GM04503 (cell line): ENCODE measurements at places on chromosomes 5 and 9.

GRCh38 chr9:125536776-125537175, 170.2 kb downstream of the MAPKAP1 start:
- DNase-seq, result no peak

- no peak for DNase-seq
Measured at GRCh38 chr9:129458663-129459546, 162.0 kb downstream of the C9orf50 start.

GRCh38 chr5:78318337-78318736, 23.8 kb upstream of the AP3B1 start:
- no peak for DNase-seq

- no peak for DNase-seq
Measured at GRCh38 chr5:59351076-59351794, 542.3 kb downstream of the PDE4D start.

DNA sequence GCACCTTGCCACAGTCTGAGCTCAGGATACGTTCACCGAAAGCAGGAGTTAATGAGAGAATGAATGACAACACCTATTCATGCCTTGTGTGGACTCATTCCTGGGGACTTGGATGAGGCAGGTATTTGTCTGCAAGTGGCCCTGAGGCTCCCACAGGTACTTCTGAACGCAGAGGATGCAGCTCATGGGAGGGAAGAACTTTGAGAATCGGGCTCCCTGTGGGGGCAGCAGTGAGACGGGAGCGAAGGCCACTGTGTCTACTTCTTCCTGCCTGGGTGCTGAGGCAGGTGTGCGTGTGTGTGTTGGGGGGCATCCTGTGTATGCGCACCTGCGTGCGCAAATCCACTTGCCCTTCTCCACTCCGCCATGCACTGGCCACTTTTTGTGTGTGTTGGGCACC, 42.2 kb downstream of the PTPN3 start:
- DNase-seq, result no peak

- DNase-seq, result no peak
Measured at GRCh38 chr5:132222649-132223038, 5.0 kb downstream of the P4HA2 start.

GRCh38 chr9:120913647-120914264, 12.8 kb downstream of the TRAF1 start:
- no peak for DNase-seq

GRCh38 chr5:37495668-37496347, 116.7 kb downstream of the WDR70 start:
- DNase-seq, result peak; percentile 55

GRCh38 chr5:66960369-66961137, 236.0 kb downstream of the CD180 start:
- DNase-seq, result no peak

DNA sequence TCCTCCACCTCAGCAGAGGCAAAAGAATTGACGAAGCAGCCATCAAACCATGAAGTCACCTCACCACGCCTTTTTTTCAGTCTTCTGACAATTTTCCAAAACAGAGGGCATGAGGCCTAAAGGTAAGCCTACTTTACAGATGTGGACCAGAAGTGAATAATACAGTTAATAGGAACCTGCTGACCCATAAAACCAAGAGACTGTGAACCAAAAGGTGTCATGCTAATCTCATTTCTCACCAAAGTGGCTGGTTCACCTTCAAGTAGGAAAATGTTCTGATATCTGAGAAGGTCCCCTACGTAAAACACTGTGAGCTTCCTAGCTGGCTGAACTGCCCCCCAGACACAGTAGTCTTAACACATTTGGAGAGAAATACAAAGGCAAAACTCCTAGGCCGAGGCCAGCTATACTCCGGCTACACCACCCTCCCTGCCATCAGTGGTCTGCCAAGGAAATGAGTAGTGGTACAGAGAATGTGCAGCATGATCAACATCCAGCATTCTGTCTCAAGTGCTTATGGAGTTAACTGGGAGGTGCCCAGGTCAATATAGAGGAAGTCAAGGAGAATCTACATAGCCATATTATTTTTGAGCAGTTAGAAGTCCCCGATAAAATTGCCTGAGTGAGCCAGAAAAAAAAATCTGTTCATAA, 19.3 kb upstream of the F2RL2 start:
- DNase-seq, result no peak

GRCh38 chr9:79056041-79056440, 515.7 kb upstream of the TLE4 start:
- no peak for DNase-seq

GRCh38 chr5:75756211-75756610, 39.0 kb upstream of the POC5 start:
- DNase-seq, result no peak

DNA sequence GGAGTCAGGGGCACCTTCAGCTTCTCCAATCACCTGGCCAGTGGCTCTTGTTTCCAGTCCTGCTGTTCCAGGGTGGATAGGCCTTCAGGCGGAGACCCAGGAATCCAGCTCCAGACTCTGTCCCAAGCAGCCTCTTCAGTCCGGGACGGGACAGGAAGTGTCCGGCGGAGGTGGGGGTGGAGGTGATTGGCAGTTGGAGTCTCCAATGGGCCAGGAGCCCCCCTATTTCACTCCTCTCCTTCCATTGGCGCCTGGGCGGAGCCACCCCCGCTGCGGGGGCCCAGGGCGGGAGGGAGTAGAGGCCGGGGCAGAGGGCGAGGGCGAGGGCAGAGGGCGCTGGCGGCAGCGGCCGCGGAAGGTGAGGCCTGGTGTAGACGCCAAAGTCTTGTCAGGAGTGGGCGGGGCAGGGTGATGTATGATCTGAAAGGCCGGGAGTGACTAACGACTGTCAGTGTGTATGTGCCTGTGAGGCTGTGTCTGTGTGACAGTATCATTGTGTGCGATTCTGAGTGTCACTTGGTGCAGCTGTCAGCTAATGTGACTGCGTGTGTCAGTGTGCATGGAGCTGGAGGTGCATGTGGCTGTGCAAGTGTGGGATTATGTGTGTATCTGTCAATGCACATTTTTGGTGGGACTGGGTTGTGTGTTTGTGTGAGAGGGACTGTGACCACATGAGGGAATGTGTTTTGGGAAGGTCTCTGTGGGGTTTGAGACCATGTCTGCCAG, at the start of gene IL11RA:
Gene IL11RA (plus strand): TSS at position 310 of the 726 bp plus-strand sequence. CDS start 3,033 bp downstream, outside the sequence.
- DNase-seq, result peak; percentile 72

DNA sequence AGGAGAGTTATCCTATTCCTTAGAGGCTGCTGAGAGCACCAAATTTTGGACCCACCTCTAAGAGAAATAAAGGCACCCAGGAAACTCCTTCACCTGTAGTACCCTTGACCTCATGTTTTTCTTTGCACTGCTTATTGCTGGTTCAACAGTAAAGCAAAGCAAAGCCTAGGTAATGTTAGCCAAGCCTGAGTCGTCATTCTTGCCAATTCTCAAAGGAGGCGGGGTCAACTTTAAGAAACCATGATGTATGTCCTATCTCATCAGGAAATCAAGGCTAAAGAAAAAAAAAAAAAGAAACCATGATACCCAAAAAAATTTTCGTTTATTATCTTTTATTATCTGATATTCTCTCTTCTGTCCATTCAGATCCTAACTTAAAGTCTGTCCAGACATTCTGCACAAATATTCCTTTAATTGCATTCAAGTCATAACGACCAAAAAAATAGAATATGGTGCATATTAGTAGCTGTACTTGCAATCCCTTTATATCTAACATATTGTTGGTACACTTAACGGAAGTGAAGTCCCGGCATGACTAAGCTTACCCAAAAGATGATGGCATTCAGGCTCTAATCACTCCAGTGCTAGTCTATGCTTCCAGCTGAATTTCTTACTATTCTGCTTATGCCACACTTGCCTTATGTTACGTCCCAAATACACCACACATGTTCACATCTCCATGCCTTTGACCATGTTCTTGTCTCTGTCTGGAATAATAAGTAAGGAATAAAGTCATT, 1.8 kb downstream of the AUH start:
- DNase-seq, result no peak

DNA sequence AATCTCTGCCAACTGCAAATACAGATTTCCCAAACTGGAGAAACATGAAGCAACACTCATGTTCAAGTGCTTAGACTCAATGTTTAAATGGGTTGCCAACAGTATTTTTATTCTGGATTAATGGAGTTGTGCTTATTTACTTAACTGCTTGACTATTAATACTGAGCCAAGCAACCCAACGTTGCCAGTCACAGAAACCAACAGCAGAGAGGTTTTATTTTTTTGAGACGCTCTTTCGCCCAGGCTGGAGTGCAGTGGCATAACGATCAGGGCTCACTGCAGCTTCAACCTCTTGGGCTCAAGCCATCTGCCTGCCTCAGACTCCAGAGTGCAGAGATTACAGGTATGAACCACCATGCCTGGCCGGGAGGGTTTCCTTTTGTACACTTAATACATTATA, 8.5 kb upstream of the TMEM268 start:
- DNase-seq, result no peak

- peak; percentile 3 for DNase-seq
Measured at GRCh38 chr5:20678814-20679298, 690.9 kb upstream of the CDH18 start.

DNA sequence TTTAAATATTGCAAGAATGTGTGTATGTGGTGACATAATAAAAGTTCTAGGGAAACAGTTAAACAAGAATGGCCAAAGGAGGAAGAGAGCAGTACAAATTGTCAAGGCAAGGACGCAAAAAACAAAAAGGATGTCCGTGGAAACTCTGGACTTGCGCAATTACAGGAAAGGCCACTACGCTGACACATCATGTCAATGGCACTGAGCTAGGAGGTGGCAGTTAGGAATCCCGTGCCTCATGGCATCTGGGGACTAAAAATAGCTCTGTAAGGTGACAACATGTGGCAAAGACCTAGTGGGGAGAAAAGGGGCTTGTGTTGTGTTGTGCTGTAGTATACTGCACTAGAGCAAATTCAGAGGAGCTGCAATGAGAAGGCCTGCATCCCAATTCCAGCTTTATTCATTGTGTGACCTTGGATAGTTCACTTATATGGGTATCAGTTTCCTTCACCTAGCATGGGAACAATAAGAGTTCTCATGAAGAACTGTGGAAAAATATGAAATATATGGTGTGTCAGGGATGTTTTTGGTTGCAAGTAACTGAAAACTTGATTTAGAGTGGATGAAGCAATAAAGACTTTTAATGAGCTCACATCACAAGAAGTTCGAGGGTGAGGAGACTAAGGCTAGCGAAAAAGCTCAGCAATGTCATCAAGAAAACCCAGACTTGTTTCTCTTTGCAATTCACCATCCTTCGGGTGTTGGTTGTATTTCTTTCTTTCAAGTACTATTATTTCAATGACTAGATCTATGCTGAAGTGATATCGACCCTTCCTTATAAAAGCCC, 124.1 kb upstream of the STC2 start:
- DNase-seq, result peak; percentile 85

DNA sequence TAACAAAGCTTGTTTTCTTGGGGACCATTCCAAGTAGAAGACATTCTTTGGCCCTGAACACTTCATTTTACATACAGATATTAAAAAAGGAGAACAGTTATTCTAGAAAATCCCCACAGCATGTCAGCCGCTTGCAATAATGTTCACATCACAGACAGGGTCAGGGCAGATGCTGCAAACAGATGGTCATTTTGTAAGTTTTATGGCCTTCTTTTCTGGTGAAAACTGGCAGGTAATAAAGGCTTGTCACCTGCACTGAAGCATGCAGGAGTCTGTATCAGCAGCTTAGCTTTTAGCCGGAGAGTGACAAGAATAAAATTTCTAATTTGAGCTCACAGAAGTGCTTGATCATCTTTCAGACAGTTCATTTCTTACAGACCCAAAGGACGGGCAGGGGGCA, 220.9 kb upstream of the DAP start:
- DNase-seq, result no peak

- no peak for DNase-seq
Measured at GRCh38 chr5:160020964-160021363, 12.0 kb downstream of the TTC1 start.

DNA sequence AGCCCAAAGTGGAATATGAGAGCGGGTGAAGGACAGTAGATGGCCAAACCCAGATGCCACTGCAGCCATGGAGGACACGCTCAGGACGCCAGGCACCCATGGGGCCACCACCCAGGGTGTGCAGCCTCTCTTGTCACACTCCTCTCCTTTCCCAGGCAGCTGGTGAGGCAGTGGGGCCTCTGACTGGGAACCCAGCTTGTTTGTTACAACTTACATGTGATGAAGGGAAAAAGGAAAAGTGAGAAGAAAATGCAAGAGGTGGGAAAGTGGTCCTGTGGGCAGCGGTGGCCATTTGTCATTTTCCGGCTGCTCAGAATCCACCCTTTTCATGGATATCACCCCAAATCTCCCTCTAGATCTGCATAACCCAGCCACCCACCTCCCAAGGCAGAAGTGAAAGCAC, 62.7 kb upstream of the UNC5A start:
- DNase-seq, result no peak

DNA sequence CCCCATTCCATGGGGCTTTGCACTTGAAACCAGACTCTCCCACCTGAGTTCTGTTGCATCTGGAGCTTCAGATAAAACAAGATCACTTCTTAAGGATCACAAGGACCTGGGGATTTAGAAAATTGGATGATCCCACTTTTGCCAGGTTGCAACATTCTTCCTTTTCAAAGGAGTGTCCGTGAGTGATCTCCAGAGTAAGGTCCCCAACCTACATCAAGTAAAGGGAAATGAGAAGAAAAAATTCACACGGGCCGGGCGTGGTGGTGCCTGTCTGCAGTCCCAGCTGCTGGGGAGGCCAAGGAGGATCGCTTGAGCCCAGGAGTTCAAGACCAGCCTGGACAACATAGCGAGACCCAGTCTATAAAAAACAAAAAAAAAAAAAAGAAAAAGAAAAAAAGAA, 41.2 kb upstream of the COL5A1 start:
- no peak for DNase-seq

DNA sequence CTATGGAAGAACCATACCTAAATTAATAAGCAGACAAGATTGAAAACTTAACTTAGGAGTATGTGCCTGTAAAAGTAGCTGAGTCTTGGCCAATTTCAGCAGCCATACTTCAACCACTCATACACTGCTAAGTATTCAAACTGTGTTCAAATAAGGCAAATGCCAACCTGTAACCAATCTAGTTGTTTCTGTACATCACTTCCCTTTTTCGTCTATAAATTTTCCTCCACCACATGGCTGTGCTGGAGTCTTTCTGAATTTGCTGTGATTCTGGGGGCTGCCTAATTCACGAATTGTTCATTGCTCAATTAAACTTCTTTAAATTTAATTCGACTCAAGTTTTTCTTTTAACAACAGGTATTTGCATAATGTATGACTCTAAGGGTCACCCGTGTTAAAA, 184.4 kb downstream of the PLK2 start:
- DNase-seq, result no peak

GRCh38 chr9:16532272-16532671, 338.2 kb downstream of the BNC2 start:
- no peak for DNase-seq

- DNase-seq, result no peak
Measured at GRCh38 chr5:87836696-87837095, 424.0 kb upstream of the CCNH start.

GRCh38 chr5:175422058-175422457, 21.9 kb downstream of the DRD1 start:
- DNase-seq, result no peak

DNA sequence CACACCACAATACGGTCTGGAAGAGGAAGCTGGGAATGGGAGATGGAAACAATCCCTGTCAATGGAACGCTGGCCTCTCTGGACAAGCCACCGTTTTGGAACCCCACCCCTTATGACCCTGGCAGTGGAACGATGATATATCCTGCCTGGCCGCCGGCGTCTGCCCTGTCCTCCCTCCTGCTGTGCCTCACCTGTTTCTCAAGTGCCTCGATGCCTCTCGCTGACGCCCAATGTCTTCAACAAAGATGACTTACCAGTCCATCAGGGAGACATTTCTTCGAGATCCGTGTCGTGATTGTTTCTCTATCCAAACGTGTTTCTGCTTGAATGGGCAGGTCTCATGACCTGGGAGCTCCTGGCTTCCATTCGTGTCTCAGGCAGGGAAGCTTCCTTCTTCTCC, 476.5 kb downstream of the SPATA31A7 start:
- DNase-seq, result no peak

- DNase-seq, result no peak
Measured at GRCh38 chr5:134113902-134114875, at the start of gene TCF7. Gene TCF7 (plus strand): TSS chr5:134114681. CDS start chr5:134114907, 226 bp downstream.
